ENCODE measurements at places on chromosomes 5 and 9.

- DNase-seq = no peak
These were observed 548 bp downstream of the CDC14B start for GRCh38 chr9:96619124-96619465.

GRCh38 chr9:8815931-8816330 is 1016.4 kb upstream of the DMAC1 start:
- DNase-seq = no peak

GRCh38 chr9:17726298-17726697 is 147.4 kb downstream of the SH3GL2 start:
- DNase-seq = no peak

- DNase-seq = no peak
These were observed 109.9 kb upstream of the IL12B start for GRCh38 chr5:159440235-159440634.

GRCh38 chr5:103272377-103272776 is 13.8 kb downstream of the MACIR start:
- DNase-seq = no peak

DNA sequence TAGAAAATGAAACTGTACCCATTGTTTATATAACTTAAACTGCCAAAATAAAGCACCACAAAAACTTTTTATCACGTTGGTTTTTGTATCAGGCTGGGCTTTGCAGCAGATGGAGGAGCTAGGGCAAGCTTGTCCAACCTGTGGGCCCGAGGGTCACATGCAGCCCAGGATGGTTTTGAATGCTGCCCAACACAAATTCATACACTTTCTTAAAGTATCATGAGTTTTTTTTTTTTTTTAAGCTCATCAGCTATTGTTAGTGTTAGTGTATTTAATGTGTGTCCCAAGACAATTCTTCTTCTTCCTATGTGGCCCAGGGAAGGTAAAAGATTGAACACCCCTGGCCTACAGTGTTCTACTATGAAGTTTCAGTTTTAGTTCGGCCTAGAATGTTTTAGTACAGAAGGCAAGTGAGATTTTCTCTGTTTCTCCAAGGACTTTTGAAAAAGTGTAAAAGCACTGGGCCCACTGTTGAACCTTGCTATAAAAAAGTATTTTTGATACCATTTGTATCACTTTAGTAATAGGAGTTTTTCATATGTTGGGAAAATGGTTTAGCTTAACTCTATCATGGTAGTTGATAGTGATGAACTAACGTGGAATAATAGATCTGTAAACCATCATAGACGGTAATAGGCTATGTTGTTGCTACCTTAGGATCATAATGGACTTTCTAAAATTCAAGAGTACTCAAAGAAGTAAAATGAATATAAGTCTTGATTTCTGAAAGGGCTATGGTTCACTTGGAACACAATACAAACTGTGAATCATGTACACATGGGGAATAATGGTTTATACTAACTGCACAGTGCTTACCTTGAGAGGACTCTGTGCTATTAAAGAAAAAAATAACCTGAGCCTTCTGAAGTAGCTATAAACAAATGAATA is 2.9 kb downstream of the CDKN2A start:
- no peak for DNase-seq

DNA sequence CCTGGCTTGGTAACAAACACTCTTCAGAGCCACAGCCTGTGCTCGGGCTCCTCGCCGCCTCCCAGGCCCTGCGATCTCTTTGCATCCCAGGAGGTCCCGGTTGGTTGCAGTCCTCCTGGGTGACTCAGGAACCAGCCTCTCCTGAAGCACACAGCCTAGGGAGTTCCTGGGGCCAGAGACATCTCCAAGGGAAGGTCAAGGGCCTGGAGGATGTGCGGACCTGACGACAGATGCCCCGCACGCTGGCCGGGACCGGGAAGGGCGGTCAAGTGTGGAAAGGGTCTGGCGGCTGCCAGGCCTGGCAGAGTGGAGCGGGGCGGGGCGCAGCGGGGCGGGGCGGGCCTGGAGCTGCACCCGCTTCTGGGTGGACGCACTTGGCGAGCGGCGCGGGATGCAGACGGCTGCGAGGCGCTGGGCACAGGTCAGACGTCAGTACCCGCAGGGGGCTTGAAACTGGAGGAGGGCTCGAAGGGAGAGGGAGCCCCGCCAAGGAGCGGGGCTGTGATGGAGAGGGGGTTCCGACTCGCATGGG is 45.0 kb upstream of the PRSS3 start:
- no peak for DNase-seq

GRCh38 chr9:89791754-89792153 is 186.9 kb downstream of the GADD45G start:
- peak; percentile 95 for DNase-seq

- DNase-seq = no peak
These were observed 25.9 kb upstream of the PTAR1 start for GRCh38 chr9:69785757-69786156.

DNA sequence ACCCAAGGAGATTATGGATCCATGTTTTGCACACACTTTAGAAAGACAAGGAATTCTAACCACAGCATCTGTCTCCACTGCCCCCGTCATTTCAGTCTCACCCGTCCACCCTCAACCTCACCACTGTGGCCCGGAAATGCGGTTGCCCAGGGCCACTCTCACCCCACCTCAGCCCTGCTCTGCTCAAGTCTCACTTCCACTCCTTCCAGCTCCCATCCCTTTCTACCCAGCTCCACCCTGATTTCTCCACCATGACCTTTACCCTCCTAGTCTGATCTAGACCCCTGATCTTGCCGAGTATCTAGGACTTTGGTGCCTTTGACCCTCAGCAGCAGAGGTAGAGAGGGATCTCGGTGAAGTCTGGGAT is 7.2 kb upstream of the KCNIP1 start:
- DNase-seq = no peak

GRCh38 chr9:133875131-133875530 is 117.0 kb downstream of the VAV2 start:
- DNase-seq = no peak

GRCh38 chr9:113219969-113220368 is 1.1 kb downstream of the FKBP15 start:
- no peak for DNase-seq

DNA sequence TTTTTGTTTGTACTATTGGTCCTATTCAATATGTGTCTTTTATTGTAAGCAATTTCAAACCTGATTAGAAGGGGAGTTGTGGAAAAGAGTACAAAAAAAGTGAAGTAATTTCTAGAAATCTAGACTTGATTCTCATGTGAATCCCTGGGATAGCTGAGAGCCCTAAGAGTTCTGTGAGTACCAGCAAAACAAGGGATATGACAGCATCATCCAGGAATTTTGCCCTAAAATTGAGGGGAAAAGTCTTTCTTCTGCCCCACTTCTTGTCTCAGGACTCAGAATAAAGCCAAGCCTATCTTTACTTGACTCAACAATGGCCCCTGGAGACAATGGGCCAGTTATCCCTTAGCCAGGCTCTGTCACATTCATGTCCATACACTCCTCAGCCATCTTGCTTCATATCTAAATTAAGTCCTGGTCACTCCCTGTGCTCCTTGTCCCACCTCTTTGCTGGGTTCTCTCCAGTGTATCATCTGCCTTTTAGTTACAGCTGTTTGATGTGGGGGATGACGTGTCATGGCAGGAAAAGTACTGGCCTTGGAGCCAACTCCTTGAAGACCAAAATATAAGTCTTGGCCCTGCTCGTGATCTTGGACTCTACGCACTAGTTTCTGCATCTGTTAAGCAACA is 81.2 kb downstream of the ADAMTS12 start:
- DNase-seq = no peak

DNA sequence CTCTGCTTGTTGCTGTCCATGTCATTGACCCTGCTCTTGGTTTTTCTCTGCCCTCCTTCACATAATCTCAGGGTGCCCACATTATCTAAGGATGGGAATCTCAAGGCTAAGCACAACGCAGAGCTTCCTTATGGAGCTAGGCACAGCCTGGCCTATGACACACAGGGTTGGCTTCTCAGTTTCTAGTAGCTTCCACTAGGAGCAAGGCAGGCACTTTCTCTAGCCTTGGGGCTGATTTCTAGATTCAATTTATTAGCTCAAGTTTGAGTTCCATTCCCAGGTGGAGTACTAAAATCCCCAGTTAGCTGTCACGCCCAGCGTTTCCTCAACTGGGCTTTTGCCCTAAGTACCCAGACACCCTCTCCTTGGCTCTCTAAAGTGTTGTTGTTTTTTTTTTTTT is 12.4 kb downstream of the IL4 start:
- DNase-seq = no peak

- no peak for DNase-seq
These were observed 94.8 kb upstream of the SPATA31C2 start for GRCh38 chr9:88233091-88233490.

DNA sequence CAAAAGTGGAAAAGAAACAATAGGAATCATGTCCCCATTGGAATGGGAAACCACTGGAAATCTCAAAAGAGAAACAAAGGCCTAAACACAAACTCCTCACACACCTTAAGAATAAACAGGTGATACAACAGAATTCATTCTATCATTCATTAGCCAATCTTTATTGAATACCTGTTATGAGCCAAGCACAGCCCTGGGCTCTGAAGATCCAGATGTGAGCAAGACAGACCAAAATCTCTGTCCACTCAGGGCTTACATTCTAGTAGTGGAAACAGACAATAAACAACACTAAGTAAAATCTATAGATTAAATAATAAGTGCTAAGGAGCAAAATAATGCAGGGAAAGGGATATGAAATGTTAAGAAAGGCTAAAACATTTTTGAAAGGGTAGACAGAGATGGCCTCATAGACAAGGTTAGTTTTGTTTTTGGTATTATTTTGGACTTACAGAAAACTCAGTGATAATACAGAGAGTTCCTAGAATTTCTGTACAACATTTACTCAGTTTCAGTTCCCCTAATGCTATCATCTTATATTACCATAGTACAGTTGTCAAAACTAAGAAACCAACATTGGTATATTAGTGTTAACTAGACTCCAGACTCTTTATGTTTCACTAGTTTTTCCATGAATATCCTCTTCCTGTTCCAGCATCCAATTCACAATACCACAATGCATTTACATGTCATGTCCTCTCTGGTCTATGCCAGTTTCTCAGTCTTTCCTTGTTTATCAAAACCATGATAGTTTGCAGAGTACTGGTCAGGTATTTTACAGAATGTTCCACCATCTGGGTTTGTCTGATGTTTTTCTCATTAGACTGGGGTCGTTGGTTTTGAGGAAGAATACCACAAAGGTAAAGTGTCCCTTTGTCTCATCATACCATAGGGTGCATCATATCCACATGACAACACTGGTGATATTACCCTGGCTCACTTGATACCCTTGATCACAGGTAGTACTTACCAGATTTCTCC is 103.7 kb downstream of the SIL1 start:
- no peak for DNase-seq

DNA sequence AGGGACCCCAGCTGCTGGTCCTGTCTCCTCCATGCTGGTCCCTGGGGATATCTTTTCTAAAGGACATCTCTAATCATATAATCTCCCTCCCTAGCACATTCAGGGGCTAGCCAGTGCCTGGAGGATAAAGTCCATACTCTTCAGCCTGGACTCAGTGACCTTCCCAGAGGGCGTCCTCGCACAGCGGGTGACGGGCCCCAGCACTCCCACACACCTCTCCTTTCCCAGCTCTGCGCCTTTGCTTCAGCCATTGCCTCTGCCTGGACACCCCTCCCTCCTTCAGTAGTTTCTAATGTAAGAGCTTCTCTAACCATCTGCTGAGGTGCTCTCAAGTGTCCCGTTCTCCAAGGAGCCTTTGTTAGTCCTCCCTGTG is 15.2 kb upstream of the TNIP1 start:
- DNase-seq = no peak

DNA sequence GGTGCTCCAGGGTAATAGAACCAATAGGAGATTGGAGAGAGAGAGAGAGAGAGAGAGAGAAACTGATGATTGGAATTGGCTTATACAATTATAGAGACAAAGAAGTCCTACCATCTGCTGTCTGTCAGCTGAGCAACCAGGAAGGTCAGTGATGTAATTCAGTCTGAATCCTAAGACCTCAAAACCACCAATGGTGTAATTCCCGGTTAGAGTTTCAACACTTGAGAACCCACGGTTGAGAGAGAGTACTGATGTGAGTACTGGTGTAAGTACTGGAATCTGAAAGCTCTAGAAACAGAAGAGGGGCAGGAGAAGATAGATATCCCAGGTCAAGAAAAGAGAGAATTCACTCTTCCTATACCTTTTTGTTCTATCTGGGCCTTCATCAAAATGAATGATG is 775.8 kb downstream of the EFNA5 start:
- peak; percentile 2 for DNase-seq

- no peak for DNase-seq
These were observed 10.5 kb downstream of the RAD23B start for GRCh38 chr9:107293543-107294085.

DNA sequence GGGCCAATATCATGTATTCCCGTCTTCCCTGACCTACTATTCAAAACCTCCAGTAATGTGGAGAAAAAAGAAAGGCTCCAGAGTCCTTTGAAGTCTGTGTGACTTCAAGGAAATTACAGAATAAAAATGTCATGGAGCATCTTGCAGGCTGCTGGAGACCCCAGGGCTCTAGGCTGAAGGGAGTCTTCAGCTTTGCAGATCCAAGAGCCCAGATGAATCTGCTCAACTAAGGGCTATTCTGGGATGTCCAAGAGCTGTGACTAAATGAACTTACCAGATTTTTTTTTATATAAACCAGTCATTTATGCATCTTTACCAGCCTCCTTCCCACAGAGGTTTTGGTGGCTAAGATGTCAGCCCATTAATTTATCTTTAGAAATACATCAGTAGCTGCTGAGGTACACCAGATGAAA is 167.3 kb downstream of the MUSK start:
- DNase-seq = no peak

GRCh38 chr9:125183054-125183453 is 6.5 kb downstream of the PPP6C start:
- no peak for DNase-seq

GRCh38 chr9:128073253-128073886 is 5.3 kb downstream of the SLC25A25 start:
- DNase-seq = no peak

DNA sequence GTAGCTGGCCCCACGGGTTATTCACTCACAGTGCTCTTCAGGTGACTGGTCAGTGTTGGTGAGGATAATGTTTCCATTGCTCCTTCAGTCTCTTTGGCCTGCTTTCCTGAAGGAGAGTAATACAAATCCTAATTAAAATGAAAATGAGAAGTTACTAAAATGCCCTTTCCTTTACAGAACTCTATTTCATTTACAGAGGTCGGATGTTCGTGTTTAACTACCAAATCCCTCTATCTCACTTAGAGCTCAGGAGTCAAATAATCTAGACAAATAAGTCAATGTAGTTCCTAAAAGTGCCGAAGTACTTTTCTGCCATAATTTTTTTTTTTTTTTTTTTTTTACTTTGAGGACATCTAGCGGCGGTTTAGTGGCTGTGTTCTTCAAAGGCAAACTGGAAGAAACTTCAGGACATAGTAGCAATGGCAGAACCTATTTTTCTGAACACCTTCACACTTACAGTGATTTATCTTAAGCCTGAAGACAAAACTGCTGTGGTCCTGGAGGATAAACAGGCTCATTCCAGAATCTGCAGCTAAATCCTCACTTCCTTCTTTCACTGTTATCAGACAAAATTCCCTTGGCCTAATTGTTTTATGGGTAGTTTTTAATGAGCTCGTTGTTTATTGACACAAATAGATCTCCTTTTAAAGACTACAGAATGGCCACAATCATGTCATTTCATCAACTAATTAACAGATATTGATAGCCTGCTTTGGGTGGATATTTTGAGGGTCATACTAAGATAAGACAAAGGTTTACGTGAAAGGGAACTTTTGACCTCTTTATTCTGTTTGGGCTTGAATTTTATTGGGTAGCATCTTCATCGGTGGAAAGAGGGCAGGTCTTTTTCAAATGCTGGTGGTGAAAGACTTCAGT is 207.6 kb upstream of the DMRTA1 start:
- peak; percentile 36 for DNase-seq

- DNase-seq = no peak
These were observed 471.3 kb upstream of the KLF4 start for GRCh38 chr9:107960916-107961315.

GRCh38 chr5:96321345-96321744 is 111.7 kb downstream of the PCSK1 start:
- DNase-seq = no peak

Data from NCI-H2171 treated with DMSO at 0.1 percent for 48 hours (cell line).